Activated T-helper 1 cell treated with anti-CD3 and anti-CD28 coated beads, Interleukin-2, amount 50 U/mL, for 16 hours (primary cell): ENCODE measurements at places on chromosomes 6 and 20.

- no peak for DNase-seq
Observed at GRCh38 chr6:100796049-100796823, 84.9 kb downstream of the ASCC3 start.

- no peak for DNase-seq
Observed at GRCh38 chr6:125984311-125984710, 2.0 kb upstream of the TRMT11 start.

DNA sequence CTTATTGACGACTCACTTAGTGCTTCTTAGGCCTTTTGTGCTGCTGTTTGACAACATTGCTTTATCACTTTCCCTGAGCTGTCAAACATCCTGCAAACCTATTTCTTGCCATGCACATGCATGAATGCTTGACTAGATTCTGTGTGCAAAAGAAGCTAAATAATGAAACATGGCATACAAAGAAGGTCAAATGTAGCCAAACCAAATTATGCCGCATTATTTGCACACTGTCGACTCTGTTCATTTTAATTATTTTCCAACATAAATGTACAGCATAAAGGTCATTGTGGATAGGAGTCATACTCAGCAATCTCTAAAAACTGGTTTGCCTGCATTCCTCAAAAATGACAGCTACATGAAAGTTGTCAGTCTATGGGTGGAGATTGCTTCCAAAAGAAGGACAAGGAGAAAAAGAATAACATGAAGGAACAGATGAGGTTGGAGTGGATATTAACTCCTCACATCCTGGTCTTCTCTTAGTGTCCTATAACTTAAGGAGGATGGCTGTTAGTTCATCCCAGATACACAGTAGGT, 123.1 kb upstream of the STXBP5 start:
- no peak for DNase-seq

GRCh38 chr20:44160133-44160532, 26.9 kb downstream of the JPH2 start:
- no peak for DNase-seq

- DNase-seq = no peak
Observed at GRCh38 chr6:81002126-81002525, 750.4 kb downstream of the TENT5A start.

GRCh38 chr20:49948809-49949507, 12.8 kb downstream of the RNF114 start:
- DNase-seq = no peak

- no peak for DNase-seq
Observed at GRCh38 chr20:45953672-45954071, 18.3 kb downstream of the ZNF335 start.
